ENCODE measurements at places on chromosomes 3 and 15.

- no peak for DNase-seq
Observed at GRCh38 chr15:45536934-45537333, 14.4 kb upstream of the SLC30A4 start.

DNA sequence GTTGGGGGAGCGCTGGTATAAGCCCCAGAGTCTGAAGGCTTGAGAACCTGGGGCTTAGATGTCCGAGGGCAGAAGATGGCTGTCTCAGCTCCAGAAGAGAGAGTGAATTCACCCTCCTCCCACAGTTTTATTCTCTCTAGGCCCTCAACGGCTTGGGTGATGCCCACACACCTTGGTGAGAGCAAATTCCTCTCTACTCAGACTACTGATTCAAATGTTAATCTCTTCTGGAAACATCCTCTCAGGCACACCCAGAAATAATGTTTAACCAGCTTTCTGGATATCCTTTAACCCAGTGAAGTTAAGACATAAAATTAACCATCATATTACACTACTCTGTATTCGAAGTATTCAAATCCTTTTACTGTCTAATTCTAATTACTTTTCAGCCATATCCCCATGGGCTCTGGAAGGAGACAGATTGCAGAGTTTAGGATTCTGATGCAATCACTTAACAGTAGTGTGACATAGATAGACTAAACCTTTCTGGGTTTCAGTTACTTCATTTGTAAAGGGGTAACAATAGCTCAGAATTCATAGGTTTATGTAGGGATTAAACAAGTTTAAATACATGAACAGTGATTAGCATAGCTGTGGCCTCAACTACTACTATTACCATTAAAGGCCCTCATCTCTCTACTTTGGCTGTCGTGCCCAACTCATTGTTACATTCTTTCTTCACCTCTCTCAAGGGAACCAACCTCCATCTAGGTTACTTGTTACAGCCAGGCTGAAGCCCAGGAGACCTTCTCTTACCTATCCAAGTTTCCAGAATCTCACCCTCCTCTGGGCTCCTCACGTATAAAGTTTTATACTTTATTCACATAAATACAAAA is 25.7 kb upstream of the ANO10 start:
- no peak for DNase-seq

DNA sequence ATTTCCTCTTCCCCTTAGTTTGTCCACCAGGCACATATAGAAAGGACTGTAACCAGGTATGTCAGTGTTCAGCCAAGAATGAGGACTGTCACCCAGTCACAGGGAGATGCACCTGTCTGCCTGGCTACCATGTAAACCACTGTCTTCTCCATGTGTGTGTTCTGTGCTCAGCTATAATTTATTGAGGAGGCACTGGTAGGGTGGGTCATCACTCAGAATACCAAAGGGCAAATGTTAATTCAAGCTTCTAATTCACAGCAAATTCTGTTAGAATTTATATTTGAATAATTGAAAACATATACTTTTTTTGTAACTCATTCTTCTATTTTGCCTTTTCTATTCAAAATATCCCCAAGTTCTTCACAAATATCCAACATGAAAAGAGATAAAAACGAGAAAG is 780.4 kb downstream of the MECOM start:
- no peak for DNase-seq

DNA sequence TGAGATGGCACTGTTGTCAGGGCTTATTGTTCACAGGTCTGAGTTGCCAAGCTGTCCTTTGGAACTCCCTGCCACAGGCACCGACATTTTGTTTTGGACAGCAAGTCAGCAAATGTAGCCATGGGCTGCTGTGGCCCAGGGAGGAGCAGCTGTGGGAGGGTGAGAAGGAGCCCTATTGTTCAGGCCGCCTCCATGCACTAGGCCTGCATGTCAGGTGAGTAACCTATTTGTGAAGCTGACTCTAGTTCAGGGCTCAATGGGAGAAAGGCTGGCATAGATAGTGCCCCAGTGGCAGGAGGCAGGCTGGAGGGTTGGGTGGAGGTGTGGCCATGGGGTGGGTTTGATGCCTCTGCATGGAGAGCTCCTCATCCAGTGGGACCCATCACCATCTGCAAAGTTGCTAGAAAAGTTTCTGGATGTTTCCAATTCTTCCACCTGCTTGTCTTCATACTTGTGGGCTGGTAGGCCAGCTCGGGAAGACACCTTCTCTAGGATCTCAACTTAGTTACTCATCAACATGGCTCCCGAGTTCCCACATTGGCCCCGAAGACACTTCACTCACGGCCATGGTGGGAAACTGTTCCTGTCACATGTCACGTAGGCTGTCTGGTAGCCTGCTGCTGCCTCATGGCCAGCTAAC is 19.5 kb downstream of the AMOTL2 start:
- no peak for DNase-seq

DNA sequence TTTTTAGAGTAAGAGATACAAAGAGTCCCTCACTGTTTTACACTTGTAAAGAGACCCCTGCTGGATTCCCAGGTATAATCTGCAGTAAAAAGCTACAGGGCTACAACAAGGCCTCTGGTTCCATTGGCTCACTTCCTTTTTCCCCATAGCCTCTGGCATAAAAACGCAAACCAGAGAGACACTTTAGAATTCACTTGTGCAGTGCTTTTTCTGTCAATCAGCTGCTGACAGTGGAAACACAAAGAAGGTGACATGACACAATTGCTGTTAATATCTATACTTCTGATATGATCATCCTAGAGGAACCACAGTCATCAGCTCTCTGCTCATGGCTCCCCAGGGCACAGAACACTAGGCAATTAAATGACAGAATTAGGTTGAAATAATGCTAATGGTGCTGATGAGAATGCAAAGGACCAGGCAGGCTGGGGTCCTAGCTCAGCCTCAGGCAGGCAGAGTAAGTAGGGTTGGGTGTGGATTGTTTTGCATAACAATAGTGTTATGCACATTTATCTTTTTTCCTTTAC is 667.9 kb upstream of the CFAP20DC start:
- DNase-seq: no peak

GRCh38 chr3:108590460-108590859 is 938 bp downstream of the DZIP3 start:
- DNase-seq: peak; percentile 55

DNA sequence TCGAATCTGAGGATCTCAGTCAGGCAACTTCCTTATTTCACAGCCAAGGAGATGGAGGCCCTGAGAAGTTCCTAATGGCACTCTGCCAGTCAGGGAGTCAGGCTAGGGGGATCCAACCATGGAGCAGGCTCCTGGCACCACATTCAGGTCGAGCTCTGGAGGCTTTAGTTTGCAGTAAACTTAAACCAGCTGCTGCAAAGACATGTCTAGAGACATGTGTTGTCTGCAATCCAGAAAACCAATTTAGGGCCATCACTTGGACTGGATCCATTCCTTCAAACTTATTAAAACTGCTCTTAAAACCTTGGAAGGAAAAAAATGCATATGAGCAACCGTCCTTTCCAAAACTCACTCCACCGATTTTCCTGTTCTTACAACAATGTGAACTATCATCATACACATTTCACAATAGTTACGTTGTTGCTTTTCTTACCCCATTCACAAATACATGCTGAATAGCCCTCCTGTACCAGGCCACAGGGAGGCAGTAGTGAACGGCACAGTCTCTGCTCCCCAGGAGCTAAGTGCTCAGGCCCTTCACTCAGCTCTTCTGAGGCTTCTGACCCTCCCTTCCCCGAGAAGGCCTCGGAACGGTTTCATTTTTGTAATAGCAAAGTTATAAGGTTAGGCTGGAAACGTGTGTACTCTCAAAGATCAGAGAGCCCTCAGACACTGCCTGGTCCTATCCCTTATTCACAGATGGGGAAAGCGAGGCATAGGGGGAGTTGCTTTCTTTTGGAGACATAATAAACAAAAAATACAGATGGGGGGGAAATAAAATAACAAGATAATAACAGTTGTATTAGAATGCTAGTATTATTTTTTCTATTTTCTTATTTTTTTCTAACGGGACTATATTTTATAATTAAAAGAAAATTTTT is 20.1 kb downstream of the RFT1 start:
- peak; percentile 8 for DNase-seq

DNA sequence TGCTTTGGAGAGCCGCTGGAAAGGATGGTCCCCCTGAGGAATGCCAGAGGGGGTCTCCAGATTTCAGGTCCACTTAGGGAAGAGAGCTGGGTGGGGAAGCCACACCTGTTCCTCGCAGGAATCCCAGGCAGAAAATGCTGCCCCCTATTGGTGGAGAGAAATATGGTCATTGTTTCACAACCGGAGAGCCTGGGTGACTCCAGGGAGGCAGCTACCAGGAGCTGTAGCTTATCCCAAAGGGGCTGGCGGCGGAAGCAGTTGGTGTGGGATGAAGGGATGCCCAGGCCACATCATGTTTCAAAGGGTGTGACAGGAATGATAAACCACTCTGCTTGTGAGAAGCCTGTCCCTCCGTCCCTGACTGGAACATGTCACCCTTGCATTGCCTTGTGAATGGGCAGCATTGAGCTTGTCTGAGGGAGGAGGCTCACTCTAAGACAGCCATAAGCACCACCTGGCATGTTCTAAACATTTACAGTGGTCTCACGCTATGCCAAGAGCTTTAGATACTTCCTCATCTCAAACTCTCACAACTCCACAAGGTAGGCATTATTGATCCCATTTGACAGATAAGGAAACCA is 34.5 kb downstream of the POMGNT2 start:
- no peak for DNase-seq

DNA sequence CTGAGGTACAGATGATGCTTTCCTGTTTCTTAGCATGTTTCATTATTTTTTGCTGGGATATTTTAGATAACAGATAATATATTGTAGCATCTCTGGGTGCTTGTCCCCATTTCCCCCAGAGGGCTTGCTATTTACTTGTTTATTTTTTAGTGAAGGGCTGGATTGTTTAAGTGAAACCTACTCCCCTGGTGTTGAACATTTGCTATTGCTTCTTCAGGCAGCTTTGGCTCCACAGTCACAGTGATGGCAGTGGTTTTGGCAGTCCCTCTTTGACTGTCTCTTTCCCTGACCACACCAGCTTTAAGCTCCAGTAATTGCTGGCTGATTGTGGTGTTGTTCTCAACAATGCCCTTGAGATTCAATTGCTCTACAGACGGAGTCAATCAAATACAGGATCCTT is 128.9 kb downstream of the KLF13 start:
- no peak for DNase-seq

GRCh38 chr3:100402256-100402655 is 917 bp downstream of the LNP1 start:
- no peak for DNase-seq

GRCh38 chr3:129040579-129041300 is 19.8 kb upstream of the GP9 start:
- DNase-seq: no peak

DNA sequence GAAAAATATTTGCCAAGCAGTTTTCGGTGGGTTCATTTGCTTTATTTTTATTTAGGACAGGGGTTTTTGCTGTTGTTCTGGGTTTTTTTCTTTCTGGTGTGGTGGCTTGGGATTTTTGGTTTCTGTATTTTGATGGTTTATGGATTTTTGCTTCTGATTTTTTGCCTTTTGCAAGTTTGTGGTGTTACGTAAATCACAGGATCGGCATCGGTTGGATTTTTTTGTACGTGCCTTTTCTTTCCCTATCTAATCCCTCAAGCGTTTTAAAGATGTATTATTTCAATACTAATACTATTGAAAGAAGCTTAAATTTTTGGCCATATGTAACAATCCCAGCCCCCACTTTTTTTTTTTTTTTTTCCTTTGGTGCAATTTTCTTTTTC is 782 bp upstream of the BCL6 start:
- no peak for DNase-seq

DNA sequence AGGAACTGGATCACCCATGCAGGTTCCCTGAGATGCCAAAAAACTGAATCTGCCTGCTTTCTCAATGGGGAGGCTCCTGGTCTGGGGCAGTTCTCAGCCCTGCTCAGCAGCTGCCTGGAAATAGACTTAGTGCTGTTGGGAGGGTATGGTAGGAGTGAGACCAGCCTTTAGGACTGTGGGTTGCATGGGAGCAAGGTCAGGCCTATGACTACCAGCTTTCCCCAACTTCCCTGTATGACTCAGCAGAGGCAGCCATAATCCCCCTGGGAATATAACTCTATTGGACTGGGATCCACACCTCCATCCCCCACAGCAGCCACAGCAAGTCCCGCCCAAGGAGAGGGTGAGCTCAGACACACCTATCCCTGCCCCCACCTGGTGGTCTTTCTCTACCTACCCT is 87.0 kb downstream of the CFAP44 start:
- no peak for DNase-seq

- no peak for DNase-seq
Observed at GRCh38 chr3:168693870-168694269, 598.1 kb upstream of the GOLIM4 start.

GRCh38 chr3:52007291-52007690 is 11.6 kb upstream of the RPL29 start:
- no peak for DNase-seq

- DNase-seq: no peak
Observed at GRCh38 chr15:88036154-88036839, 220.2 kb downstream of the NTRK3 start.

DNA sequence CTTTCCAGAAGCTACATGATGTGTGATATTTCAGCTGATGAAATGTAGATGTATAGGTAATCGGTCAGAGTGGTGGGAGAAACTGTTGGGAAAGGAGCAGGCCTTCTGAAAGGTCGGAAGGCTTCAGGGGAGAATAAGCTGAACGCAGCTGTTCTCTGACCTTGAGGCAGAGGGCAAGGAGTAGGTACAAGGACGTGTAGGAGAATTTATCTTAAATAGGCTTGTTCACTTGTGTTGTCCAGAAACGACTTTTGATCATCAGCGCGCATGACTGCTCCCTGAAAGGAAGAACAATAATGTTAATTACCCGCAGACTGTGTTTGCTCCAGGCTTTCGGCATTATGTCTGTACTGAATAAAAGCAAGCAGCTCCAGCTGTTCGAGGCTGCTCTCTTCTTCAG is 39.6 kb downstream of the GPR160 start:
- no peak for DNase-seq

DNA sequence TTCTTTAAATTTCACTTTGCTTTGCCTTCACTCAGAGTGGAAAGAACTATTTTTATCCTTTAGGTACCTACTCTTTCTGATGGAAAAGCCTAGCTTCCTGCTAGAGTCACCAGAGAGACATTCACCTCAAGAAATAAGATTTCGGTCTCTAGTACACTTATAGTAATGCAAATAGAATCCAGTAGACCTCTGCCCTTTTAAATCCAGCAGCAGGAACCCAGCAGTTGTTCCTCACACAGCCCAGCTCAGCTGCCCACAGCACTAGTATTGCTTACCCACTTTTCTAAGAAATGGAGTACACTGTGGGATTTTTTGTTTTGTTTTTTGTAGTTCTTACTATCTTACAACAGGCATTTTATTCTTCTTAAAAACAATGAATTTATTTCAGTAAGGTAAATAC is 497.0 kb upstream of the CCDC54 start:
- no peak for DNase-seq
